AG20443 (cell line): ENCODE measurements at places on chromosomes 6 and 20.

DNA sequence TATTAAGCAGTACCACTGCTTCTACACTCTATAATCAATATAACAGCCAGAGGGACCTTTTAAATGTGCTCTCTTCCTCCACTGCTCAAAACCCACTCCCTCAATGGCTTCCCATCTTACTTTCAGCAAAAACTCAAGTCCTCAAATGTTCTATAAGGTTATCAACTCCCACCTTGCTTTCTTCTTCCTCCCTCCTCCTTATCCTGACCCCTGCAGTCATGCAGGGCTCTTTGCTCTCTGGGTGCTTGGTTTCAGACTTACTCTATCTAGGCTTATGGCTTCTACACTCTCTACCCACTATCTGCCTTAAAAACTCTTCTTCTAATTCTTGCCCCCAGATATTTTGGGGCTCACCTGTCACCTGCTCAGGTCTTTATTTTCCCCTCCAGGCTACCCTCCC, 5.3 kb downstream of the ARHGAP18 start:
- no peak for DNase-seq

GRCh38 chr6:73983367-73983766, 287.4 kb downstream of the CD109 start:
- DNase-seq: peak; percentile 62

- no peak for DNase-seq
Measured at GRCh38 chr20:17928633-17929311, 39.8 kb downstream of the SNX5 start.

GRCh38 chr6:568085-568484, 88.8 kb downstream of the HUS1B start:
- no peak for DNase-seq

- no peak for DNase-seq
Measured at GRCh38 chr6:13561624-13562267, 12.7 kb upstream of the SIRT5 start.

DNA sequence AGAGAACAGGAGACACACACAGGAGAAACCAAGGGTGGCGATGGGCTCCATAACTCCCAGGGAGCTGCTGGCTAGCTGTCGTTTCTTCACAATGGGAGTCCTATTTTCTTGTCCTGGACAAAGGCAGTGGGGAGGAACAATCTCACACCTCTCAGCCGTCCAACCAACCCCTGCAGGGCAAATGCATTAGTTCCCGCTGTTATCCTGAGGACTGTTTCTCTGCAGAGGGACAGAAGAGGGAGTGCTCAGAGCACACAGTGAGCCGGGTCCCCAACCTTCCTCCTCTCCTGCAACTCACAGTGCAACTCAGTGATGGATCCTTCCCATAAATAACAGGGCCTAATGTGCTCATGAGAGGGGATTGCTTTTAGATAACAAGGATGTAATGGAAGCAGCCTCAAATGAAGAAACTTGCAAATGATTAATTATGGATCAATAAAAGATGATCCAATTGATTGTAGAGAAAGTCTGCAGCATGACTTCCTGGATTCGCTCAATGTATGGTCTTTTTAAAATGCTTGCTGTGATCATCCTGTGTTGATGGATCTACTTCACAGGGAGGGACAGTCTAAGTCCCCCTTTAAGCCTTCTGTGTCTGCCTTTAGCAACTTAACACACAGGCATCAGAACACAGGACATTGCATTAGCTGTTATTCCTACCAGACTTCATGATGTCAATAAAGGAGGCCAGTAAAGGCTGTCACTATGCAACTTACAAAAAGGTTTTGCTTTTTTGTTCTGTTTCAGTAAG, 453.4 kb upstream of the AGPAT4 start:
- no peak for DNase-seq

DNA sequence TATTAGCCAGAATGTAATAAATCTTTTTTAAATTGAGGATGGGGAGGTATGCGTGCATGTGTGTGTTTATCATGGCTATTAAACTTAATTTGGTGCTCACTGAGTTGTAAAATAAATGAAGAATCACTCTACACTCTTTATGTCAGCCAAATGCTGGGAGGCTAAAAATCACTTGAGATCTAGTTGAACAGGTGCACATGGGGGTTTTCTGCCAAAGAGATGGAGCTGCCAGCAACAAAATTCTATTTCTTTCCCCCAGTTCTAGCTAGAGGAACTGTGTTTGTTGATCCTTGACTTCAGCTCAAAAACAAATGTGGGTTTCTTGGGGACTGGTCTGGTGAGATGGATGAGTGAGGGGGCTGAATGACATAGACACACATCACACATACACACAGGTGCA, 183.3 kb upstream of the BTBD3 start:
- no peak for DNase-seq

DNA sequence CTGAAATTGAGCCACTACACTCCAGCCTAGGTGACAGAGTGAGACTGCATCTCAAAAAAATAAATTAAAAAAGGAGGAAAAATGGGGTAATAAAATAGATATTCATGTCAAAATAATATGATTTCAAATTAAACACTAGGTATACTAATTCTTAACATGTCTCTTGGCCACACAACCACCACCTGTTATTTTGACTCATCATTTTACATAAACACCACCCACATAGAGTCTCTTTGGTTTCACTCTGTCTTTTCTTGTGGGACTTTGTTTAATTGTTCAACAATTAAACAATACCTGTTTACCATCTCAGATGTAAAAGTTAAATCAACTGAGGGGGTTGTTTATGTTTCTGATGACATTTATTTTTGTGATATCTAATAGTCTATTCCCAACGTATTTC, 476.8 kb upstream of the ADGRB3 start:
- DNase-seq: no peak

GRCh38 chr6:4162370-4162769, 27.0 kb upstream of the ECI2 start:
- no peak for DNase-seq

- no peak for DNase-seq
Measured at GRCh38 chr20:47741669-47742608, 43.3 kb downstream of the SULF2 start.

- DNase-seq: no peak
Measured at GRCh38 chr6:105519954-105520353, 117.1 kb upstream of the PREP start.

DNA sequence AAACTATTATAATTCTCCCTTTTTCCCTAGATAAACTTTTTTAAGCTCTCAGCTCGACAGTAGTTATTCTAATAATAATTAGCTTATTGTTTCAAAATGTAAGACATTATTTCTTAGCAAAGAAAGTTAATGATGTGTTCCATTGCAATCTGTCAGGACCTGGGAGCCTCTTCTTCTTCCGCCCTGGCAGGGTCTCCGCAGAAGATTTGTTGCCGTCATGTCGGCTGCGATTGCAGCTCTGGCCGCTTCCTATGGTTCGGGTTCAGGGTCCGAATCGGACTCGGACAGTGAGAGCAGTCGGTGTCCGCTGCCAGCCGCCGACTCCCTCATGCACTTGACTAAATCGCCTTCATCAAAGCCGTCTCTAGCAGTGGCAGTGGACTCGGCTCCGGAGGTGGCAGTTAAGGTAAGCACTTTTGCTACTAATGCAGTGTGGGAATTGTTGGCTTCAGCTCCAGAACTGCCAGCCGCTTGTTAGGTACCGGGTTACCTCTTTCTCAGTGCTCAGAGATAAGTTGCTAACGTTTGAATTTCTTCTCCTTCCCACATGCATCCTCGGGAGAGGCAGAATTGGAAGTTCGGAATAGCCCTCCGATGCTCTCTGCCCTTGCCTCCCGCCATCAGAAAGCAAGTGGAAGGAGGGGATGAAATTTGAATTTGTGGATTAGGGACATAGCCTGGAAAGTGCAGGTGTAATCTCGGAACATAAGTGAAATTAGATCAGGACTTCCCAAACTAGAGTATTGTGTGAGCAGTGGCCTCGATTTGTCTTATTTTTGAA, at the start of gene CDC40:
Gene CDC40 (plus strand): TSS at position 200 of the 781 bp plus-strand sequence. CDS start 18 bp downstream, at position 218.
- DNase-seq: peak; percentile 63

DNA sequence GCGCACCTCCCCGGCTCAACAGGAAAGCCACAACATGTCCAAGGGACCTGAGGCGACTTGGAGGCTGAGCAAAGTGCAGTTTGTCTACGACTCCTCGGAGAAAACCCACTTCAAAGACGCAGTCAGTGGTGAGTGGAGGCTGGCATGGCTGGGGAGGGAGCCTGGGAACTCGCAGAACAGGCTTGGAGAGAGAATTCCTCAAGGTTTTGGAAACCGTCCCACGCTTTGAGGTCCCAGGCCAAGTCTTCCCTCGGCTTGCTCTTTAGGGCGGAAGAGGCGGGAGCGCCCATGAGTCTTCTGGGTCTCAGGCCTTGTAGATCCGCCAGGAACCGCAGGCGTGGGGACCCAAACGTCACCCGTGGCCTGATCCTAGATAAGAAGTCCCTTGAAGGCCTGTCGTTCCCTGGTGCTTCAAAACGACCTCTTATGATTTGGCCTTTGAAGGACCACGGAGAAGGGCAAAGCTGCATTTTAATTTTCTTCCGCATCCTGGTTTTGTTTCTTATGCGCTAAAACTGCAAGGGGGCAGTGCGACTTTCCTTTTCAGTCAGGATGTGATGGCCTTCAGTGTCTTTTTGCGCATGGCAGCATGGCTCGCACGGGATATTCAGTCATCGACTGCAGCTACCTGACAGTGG, 2.0 kb downstream of the LAMP5 start:
- DNase-seq: peak; percentile 34

GRCh38 chr6:134216301-134217010, 101.5 kb downstream of the SGK1 start:
- DNase-seq: no peak

- peak; percentile 17 for DNase-seq
Measured at GRCh38 chr20:13784271-13784892, 337 bp downstream of the ESF1 start.

DNA sequence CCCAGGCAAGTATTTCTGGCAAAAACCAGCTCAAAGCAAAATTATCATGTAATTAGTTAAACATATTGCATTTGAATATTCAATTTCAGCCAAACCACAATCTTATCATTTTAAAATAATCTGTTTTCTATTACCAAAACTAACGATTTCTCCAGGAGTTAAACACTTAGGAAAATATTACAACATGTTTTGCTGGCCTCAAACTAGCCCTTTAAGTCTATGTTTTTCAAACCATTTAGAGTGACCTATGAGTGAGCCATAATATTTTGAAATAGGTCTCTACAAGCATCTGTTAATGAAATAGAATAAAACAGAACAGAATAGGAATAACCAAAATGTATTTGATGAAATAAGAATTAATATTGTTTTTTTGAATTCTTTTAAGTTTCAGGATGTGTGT, 370.9 kb downstream of the COL12A1 start:
- DNase-seq: peak; percentile 25

DNA sequence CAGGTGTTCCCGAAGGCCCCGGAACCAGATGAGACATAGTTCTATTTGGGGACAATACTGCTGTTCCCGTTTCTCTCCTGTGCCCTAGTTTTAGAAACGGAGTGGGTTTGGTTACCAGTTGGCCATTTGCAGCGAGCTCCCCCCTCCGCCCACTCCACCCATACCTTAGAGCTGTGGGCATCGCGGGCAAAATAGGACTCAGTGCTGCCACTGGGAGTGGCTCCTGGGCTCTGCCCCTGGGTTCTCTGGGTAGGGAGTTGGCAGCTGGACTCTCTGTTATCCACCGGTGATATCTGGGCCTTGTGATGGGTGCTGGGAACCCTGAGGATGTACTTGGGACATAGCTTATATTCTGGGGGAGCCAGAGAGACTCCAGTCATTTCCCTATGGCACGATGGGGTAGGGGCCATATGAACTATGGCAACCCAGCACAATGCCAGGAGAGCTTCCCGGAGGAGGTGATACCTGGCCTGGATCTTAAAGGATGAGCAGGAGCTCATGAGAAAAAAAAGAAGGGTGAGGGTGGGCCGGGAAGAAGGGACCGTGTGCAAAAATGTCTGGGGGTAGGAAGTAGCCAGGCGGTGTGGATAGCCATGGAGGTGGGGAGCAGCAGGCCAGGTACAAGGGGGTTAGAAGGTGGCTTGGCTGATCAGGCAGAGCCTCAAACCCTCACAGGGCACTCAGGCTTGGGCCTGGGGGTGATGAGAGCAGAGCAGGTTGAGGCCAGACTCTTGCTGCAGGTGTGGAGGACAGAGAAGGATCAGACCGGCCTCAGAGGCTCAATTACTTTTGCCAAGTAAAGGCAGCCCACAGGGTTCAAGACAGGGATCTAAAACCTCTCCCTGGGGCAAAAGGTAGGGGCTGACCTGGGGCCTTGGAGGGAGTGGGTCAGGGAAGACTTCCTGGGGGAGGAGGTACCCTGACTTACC, 9.6 kb downstream of the SRC start:
- DNase-seq: no peak

GRCh38 chr20:62716198-62716940, 7.7 kb downstream of the NTSR1 start:
- no peak for DNase-seq

DNA sequence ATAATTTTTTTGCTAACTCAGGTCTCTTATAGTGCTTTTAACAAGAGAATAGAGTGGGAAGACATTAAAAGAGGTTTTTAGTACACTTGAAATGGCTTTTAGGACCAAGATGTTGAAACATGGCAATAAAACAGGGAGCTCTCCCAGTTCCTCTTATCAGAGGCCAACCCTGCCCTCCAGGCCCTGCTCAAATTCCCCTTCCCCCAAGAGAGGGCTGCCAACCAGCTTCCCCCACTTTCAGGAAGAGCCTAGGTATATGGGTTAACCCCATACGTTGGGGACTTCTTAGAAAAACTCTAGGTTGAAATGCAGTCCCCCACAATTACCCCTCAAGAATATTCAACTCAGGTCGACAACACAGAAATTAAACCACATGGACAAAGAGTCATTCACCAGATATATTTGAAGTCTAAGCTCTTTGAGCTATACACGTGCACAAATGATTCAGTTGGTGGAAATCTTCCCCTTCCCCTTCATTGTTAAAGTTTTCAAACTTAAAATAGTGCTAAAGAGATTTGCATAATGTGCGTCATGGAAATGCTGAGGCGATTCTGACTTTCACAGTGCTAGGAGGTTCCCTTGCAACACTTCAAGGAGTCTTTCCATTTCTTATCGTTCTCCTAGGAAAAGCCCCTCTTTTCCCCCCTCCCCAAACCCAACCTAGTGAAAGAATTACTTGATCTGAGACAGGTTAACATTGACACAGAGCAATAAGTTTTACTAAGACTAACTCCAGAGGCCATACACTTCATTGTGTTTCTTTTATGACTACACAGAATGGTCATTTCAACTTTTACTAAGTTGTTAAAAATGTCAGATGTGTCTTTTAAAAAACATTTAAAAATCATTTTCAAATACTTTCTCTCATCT, 49.8 kb upstream of the ENPP5 start:
- DNase-seq: no peak

DNA sequence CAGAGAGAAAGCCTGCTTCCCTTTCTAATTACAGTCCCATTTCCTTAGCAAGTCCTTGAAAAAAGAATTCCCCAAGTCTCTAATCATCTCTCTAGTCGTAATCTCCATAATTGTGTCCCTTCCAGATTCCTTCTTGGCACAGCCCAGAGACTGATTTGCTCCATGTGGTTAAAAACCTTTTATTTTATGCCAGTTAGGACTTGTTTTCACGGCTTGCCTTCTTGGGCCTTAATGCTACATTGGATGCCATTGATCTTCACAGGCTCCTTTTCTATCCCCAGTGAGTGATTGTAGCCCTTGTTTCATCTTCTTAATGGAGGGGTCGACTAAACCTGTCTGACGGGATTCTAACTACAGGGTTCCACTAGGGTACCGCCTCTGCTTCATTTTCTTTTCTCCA, 650.6 kb upstream of the ARID1B start:
- no peak for DNase-seq
